ENCODE measurements at places on chromosomes 11 and 22.

- no peak for DNase-seq
Observed at GRCh38 chr11:84757711-84758110, 869.4 kb downstream of the DLG2 start.

- DNase-seq: no peak
Observed at GRCh38 chr11:27786864-27787263, 86.6 kb upstream of the BDNF start.

GRCh38 chr11:34631297-34631696, 10.4 kb downstream of the EHF start:
- DNase-seq: no peak

- DNase-seq: no peak
Observed at GRCh38 chr11:30983776-30984441, 385.6 kb downstream of the DCDC1 start.

DNA sequence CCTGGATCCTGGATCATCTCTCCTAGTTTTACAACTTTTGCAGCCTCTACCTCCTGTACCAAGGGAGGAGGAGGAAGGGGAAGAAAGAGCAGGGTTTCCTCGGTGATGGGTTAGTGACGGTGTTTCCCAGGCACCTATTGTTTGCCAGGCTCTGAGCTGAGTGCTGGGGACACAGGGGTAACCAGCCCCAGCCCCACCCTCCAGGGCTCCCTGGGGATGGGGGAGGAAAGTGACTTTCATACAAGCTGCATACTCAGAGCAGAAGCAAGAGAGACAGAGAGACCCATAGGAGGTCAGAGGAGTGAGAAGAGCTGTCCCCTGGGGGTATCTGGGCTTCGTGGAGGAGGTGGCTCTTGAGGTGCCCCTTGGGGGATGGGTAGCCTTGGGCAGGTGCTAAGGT, 89.4 kb upstream of the THY1 start:
- no peak for DNase-seq

GRCh38 chr11:70763606-70764005, 365.3 kb downstream of the CTTN start:
- DNase-seq: no peak

- no peak for DNase-seq
Observed at GRCh38 chr11:66285250-66285947, 3.5 kb downstream of the YIF1A start.

DNA sequence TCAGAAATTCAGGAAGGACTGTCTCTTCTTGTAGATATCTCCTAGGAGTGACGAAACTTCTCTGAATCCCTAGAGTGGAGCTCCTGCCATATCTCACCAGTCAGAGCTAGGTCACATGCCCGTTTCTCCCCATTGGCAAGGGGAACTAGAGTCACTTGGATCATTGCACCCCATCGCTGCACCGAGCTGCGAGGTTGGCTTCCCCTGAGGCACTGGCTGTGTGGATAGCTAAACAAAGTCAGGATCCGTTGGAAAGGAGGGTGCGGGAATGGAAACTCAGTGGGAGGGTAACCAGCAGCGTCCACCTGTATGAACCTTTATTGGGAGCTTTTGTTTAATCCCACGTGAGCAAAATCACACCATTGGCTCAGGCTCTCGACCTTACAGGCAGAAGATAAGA, 283.8 kb downstream of the BRD1 start:
- DNase-seq: no peak

- DNase-seq: no peak
Observed at GRCh38 chr11:8036002-8036802, 44.8 kb upstream of the TUB start.

DNA sequence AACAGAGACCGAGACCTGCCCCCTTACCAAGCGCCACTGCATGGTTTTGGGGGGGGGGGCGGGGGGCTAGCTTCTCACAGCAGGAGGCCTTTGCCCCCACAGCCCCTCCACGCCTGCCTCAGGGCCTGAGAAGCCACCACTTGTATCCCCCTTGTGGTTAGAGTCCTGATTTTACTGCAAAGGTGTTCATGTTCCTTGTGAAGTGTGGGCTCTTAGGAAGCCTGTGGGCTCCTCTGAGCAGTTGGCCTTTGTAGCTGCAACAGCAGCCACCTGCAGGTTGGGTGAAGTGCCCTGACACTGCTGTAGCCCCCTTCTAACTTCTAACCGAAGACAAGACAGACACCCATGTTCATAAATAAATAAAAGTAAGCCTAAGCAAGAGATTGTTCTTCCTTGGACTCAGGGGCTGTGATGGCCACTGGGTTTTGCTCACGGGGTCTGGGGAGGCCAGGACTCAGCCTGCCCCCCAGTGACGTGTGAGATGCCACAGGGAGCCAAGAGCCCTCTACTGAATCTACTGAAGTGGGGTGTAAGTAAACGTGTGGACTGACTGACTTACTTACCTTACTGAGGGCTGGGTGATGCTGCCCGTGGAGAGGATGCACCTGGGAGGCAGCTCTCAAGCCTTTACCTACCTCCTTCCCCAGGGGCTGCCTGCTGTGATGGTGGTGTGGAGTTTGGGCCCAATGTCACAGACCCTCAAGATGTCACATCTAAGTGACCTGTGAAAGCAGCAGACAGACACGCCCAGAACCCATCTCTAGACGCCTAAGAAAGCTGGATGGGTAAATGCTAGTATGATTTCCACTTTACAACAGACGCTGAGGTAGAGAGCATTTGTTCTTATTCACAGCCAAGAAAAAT, 25.8 kb downstream of the USP35 start:
- no peak for DNase-seq

GRCh38 chr22:30212363-30212995, 34.1 kb downstream of the LIF start:
- DNase-seq: peak; percentile 93

DNA sequence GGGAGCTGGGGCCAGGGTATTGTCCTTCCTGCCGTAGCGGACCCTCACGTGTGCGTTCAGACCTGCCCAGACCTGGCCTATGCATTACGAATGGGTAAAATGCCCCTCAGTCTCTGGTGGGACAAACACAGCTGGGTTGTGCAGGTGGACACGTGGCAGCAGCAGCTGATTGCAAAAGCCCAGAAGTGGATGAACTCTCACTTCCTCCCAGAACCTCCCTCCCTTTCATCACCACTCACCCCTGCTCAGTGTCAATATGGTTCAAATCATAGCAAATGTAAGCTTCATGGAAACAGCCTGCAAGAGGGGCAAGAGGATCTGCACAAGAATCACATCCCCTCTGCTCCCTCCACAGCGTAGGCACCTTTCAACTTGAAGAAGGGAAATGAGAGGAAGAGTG, 352.1 kb downstream of the OPCML start:
- no peak for DNase-seq

DNA sequence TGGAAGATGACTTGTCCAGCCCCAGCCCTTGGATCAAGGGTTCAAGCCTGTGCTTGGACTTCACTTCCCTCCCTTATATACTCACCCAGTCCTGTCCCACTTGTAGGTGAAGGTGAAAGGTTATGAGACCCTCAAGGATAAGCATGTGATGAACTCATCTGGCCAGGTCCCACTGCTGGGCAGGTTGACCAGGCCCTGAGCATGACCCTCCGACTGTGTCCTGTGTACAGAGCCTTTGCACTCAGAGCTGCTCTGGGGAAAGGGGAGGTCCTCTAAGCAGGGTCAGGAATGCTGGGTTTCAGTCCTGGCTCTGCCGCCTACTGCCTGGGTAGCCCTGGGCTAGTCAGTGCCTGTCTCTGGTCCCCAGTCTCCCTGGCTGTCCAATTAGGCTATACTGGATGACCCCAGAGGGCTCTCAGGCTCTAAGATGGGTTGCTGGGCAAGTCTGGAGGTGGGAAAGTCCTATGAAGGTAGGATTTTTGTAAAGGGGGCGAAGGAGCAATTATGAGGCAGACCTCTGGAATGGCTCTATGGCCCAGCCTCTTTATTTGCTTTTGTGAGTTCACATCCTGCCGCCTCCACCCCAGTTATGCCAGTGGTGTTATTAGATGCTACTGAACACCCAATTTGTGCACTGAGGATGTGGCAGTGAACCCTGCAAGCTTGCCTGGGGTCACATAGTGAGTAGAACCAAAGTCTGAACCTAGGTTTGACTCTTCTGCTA, 14.1 kb downstream of the DGAT2 start:
- no peak for DNase-seq

DNA sequence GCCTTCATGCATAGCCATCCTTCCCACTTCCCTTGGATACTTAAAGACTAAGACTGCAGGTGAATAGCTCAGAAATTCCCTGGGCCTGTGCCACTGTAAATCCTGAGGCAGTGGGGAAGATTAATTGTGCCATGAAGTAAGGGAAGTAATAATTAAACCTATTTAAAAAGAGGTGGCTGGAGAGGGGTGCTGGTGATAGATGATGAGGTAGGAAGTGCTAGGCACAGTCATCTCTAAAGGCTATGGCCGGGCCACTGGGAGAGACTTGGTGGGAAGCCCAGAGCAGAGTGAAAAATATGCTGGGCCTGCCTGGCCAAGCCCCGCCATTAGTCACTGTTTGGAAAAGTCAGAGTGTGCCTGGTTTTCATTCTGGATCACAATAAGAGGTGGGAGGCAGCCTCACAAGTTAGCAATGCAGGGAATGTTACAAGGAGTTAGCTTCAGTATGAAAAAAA, 197.2 kb upstream of the PITPNB start:
- DNase-seq: no peak

DNA sequence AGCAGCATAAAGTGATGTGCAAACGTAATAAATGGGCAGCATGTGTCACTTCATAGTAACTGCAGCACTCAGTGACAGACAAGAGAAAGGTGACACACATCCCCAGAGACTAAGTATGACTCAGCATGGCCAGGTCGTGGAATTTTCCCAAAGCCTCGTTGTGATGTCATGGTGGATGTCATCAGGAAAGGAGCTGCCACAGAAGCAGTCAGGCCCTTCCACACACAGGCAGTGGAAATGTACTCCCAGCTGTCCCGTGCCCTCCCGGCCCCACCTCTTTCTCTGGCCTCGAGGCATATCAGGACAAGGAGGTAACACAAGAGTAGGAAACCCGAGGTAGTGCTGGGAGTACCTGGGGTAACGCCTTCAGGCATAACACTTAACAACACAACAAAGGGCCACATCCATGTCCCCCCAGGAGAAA, 8.1 kb downstream of the PC start:
- DNase-seq: peak; percentile 91

DNA sequence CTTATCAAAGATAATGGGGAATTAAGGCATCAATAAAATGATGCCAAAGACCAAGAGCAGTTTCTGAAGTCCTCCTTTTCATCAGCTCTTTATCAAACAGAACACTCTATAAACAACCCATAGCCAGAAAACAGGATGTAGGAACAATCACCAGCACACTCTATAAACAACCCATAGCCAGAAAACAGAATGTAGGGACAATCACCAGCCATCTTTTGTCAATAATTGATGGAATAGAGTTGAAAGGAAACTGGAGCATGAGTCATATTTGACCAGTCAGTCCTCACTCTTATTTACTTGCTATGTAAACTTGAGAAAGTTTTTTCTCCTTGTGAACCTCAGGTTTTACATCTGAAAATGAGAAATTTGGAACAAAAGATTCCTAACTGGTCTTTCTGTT, 10.0 kb downstream of the MS4A2 start:
- DNase-seq: no peak

DNA sequence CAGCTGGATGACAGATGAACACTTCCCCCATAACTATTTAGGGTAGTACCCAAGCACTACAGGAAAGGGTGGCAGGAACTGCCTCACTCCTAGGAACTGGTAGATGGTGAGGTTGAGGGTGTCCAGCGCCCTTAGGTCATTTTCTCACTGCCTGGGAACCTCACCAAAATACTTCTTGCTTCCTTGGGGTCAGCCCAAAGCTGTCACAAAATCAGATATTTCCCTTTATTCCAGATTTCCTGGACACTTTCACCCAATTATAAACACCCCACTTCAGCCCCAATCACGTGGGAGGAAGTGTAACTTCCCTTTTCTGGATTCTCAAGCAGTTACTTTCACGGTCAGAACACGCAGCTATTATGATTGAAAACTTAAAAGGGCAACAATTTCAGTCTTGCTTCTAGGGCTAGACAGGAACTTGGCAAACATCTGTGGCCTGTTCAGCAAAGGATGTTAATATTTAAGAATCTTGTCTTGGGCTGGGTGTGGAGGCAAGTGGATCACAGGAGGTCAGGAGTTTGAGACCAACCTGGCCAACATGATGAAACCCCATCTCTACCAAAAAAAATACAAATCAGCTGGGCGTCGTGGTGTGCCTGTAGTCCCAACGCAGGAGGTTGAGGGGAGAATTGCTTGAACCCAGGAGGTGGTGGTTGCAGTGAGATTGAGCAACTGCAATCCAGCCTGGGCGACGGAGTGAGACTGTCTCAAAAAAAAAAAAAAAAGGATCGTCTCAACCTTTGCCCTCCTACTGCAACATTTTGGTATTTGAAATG, 4.0 kb downstream of the FTH1 start:
- no peak for DNase-seq

DNA sequence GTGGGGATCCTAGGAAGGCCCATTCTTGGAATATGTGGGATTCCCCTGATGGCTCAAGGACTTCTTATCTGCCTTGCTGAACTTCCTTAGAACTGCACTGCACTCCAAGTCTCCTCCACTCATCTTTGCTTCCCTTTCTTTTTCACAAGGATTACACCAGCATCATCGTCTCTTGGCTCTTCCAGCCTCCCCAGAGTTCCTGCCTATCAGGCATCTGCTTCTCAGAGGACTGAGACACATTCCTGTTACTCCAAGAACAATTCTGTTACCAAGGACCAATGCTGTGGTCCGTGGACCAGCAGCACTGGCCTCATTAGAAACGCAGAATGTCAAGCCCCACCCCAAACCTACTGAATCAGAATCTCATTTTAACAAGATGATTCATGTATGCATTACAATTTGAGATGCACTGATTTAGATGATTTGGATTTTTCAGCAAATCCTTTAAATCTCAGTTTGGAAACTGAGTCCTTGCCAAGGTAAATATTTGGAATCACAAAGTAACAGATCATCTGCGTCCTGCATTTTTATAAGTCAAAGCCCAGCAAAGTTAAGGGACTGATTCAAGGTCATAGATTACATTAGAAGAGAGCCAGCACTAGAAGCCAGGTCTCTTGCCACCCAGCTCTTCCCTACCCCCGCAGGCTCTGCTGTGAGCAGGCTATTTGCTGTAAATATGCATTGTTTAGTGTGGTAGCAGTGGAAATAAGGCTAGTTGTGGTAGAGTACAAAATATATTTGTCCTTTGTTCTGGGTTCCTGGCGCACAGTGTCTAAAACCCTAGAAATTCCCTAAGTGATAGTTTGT, 110.9 kb downstream of the SWAP70 start:
- DNase-seq: no peak

GRCh38 chr11:74689666-74690065, 41.6 kb downstream of the CHRDL2 start:
- no peak for DNase-seq

All from Panc1 (cell line).